ENCODE measurements at places on chromosomes 4 and X.

GRCh38 chr4:11598591-11598990 lies 169.9 kb upstream of the HS3ST1 start:
- no peak for DNase-seq

GRCh38 chrX:105265093-105265492 lies 44.6 kb upstream of the TEX13A start:
- DNase-seq, result no peak

DNA sequence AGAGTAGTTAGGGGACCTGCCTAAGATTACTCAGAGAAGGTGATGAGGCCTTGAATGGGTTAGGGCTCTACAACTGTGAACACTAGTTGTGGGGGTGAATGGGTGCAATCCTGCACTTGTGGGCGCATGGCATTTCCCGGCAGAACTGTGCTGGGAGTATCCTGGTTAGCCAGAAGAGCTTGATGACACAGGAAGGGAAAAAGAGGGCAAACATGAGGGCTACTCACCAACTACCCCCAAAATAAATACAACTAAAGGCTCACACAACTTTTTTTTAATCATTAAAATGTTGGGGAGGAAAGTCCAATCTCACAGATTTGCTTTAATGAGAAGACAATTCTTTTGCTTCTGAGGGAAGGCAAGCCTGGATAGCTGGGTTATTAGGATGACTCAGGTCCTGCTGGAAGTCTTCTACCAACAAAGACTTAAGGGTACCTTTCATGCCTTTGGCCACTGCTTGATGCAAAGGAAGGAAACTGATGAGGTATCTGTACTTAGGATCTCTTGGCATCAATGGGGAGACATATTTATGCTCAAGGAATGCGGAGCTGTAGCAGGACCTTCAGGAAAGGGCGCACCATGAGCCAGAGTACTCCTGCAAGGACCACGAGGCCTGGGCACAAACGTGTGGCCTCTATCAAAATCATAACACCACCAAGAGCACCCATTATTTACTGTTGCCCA lies 2.6 kb downstream of the PHKA2 start:
- no peak for DNase-seq

- DNase-seq, result no peak
These were observed 30.6 kb downstream of the TRIM2 start for GRCh38 chr4:153234885-153235284.

DNA sequence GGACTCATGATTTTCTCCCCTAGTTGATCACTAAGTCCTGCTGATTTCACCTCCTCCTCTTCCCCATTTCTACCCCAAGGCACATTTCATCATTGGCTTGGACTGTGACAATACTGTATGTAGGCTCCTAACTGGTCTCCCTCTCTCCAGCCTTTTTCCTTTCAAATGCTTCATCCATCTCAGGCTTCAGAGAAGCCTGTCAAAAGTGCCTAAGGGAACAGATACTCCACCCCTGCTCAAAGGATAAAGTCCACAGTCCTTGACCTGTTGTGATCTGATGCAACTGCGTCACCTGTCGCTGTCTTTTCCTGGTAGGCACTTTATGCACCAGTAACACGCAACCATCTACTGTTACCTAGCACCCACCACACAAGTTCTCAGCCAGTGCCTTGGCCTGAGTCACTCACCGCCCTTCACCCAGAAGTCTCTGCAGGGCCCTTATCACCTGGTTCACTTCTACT lies 12.8 kb downstream of the SCARB2 start:
- no peak for DNase-seq

- no peak for DNase-seq
These were observed 664.5 kb upstream of the HTR2C start for GRCh38 chrX:113919387-113919786.

DNA sequence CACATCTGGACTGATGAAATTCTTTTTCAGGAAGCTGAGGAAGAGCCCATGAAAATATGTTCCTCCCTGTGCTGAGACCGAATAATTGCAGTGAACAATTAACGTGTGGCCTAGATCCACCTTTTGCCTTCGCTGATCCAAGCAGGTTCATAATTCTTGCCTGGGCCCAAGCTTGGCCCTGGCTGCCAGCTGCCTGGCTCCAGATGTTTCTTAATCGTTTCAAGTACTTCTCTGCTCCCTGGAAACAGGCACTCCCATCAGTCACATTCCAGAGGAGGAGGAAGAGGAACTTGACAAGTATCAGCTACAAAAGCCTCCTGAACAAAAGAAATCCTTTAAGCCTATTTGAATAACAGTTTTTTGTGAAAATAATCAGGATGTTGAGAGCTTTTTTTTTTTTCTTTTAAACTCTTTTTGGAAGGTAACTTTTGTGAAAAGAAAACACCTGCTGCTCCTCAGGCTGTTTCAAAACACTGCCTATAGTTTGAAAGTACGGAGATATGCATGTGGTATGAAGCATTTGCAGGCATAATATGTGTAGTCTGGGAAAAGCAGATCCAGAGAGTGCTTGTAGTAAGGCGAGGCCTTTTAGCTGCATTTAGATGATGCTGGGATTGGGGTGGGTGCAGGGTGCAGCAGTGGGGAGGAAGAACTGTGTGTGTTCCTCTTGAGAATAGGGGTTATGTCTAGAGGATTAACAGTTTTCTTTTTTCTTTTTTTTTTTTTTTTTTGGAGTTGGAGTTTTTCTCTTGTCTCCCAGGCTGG lies 154.4 kb downstream of the PTTG2 start:
- no peak for DNase-seq

- no peak for DNase-seq
These were observed at the start of gene VSIG1 for GRCh38 chrX:108044554-108045256. Gene VSIG1, plus strand, starts transcription at chrX:108045065. Its CDS starts 66 bp downstream, at chrX:108045131.

DNA sequence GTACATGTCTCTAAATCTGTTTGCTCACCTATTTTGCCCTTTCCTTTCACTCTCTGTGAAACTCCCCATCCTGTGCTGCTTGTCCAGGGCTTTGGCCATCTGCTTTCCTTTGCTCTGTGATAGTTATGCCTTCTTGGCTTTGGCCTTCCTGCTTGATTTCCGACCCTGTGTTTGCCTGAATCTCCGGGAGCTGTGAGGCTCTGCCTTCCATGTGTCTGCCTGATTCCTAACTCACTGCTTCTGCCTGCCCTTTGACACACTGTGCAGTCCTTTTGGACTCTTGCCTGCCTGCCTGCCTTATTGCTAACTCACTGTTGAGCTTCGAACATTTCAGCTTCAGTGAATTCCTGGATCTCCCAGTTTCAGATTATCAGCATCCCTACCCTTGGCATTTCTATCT lies 143.1 kb downstream of the C4orf33 start:
- no peak for DNase-seq

- DNase-seq, result no peak
These were observed 338.7 kb upstream of the GATB start for GRCh38 chr4:152099555-152099954.

DNA sequence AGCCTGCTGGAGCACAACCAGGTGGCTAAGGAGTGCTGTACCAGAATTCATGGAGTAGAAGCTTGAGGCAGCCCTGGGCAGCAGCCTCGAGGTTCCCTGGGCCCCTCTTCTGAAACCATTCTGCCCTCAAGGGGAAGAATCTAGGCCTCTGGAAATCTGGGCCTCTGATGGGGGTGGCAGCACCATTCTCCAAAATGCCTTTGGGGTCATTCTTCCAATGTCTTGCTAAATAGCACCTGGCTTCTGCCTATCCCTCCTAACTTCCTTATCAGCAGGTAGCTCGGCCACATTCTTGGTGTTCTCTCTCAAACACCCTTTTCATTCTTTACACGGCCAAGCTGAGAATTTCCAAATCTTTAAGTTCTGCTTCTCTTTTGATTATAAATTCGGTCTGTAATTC lies 473.6 kb downstream of the BCOR start:
- DNase-seq, result no peak

- no peak for DNase-seq
These were observed 41.9 kb downstream of the LEF1 start for GRCh38 chr4:108126806-108127205.

DNA sequence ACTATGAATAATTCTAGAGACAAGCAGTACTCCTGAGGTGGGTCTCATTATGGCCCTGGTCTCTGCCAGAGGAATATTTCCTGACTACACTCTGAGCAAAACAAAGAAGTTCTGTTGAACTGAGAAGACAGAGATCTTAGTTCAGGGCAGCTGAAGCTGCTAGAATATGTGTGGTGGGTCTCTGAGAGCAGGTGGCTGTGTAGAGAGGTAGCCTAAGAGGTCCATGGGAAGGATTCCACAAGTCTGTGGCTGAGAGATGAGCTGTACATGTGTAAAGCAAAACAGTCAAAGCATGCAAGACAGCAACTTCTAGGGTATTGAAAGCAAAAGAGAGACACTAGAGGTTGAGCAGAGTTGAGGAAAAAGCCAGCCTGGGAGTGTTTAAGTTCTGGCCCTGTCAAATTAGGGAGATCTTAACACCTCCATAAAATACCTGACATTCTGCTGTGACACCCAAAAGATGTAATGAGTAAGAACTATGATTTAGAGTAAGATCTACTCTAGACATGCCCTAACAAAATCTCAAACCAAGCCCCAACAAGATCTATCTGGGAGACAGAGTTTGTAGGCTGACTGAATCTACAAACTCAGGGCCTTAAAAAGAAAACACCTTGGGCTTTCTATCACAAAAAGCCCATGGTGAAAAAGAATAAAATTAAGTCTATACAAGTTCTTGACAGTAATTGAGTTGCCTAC lies 274.4 kb downstream of the BANK1 start:
- DNase-seq, result no peak

DNA sequence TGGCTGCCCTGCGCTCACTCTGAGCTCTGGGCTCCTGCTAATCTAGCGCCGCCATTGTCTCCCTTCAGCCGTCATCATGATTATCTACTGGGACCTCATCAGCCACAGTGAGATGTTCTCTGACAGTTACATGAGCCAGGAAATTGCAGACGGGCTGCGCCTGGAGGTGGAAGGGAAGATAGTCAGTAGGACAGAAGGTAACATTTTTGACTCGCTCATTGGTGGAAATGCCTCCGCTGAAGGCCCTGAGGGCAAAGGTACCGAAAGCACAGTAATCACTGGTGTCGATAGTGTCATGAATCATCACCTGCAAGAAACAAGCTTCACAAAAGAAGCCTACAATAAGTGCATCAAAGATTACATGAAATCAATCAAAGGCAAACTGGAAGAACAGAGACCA lies 21.8 kb upstream of the PIN4 start:
- DNase-seq, result no peak

DNA sequence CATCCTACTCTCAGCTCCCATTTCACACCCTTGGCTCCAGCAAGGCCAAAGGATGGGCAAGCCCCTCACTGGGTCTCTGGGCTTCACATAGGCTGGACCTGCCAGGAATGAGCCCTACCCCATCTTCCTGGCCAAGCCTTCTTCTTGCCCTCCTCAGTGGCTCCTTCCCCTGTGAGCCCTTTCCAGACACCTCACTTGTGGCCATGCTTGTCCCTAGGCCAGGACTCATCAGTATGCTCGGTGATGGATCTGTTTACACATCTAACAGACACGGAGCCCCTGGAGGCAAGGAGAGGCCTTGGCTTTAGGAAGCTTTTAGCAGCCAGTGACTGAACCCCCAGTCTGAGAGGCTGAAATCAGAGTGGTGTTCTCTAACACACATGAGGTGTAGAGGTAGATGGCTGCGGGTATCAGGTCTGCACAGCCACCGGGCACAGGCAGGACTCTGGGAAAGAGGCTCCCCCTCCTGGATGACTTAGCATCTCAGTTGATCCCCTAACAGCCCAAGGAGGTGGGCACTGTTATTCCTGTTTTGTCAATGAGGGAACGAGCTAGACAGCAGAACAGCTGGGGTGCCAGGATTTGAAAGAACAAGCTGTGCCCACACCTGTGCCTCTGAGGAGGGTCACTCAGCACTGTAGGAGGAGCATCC lies 44.8 kb downstream of the PPP2R2C start:
- no peak for DNase-seq

GRCh38 chr4:151532001-151532708 lies 123.2 kb downstream of the FHIP1A start:
- no peak for DNase-seq

GRCh38 chr4:88998001-88998400 lies 59.0 kb downstream of the FAM13A start:
- DNase-seq, result no peak

DNA sequence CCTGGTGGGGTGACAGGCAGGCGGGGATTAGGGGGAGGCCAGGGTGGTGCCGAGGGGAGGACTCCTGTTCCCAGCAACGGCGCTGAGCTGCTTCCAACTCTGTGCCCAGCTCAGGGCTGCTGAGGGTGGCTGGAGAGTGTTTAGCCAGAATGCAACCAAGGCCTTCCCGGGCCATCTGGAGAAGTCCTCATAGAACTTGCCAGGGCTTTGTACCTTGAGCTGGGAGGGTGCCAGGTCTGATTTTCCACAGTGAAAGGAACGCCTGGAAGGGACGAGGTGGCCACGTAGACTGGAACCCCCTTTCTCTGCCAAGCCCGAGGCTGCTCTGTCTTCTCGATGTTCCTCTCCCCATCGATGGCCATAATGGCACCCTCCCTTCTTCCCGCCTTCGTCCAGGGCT lies 57.0 kb upstream of the GPR78 start:
- DNase-seq, result no peak

DNA sequence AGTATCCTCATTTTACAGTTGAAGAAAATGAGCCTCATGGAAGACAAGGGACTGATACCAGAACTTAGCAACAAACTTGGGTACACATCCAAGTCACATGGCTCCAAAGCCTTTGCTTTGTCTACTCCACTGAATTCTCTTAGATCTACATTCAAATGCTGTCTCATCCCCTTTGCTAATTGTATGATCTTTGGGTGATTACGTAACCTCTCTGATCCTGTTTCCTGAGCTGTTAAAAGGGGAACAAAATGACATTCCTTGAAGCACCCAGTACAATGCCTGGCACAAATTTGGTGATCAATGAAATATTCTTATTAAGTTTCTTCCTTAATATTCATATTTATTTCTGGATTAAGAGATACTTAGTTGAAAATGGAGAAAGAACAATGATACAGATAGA lies 5.9 kb upstream of the HPGD start:
- no peak for DNase-seq

GRCh38 chr4:152972821-152973628 lies 36.9 kb downstream of the FHDC1 start:
- DNase-seq, result no peak

DNA sequence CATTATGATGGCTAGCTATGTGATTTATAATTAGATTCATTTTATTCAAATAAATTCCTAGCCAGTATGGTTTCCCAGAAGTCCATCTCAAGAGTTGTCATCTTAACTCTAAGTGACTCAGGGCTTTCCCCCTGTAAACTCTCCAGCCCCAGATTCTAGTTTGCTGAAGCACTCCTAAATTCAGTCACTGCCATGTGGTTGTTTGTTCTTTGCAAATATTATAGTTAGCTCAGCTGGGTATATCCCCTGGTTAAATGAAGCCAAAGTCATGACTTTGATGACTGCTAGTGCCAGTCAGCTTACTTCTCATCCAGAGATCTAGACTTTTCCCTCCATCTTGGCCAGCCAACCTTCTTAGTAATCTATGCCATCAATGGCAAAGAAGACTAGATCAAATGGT lies 126.0 kb downstream of the GRIA3 start:
- DNase-seq, result no peak

GRCh38 chr4:3807822-3808496 lies 41.8 kb downstream of the ADRA2C start:
- no peak for DNase-seq

All from activated CD8-positive, alpha-beta memory T cell treated with anti-CD3 and anti-CD28 coated beads for 24 hours (primary cell).